ENCODE measurements at places on chromosomes 1 and 21. TPM values are rescaled to one million over a fixed set of nuclear protein-coding genes. Genes with fewer than 3 reads are reported as not detected.

GRCh38 chr1:24921938-24922662 is 8.0 kb downstream of the RUNX3 start:
- H3K4me1 ChIP-seq: peaks cover 95% of the 10 kb centered on the region
- H3K27ac ChIP-seq: peak overlapping the region; percentile 73
- H3K27me3 ChIP-seq: no peaks in the 10 kb centered on the region
- H3K4me3 ChIP-seq: peak overlapping the region; percentile 48
- H3K36me3 ChIP-seq: peaks cover 82% of the 10 kb centered on the region

CRP gene
- total RNA-seq: not detected

DNA sequence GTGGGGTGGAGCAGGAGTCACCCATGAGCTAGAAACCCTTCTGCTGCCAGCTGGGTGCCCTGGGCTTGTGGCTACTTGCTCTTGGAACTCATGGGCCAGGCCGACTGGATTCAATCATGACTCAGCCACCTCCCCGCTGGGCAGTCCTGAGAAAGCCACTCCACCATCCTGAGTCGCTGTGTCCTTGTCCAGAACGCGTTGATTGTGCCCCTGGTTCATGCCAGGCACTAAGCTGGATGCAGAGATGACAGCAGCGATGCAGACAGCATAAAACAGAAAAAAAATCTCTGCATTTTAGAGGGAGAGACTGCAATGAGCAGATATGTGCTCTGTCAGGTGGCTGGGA is 10.6 kb downstream of the PADI1 start:
- peaks cover 33% of the 10 kb centered on the region for H3K4me1 ChIP-seq
- DNase-seq: no peak
- H3K27ac ChIP-seq: no peak overlapping the region
- peaks cover 45% of the 10 kb centered on the region for H3K27me3 ChIP-seq
- H3K4me3 ChIP-seq: no peak overlapping the region

DNA sequence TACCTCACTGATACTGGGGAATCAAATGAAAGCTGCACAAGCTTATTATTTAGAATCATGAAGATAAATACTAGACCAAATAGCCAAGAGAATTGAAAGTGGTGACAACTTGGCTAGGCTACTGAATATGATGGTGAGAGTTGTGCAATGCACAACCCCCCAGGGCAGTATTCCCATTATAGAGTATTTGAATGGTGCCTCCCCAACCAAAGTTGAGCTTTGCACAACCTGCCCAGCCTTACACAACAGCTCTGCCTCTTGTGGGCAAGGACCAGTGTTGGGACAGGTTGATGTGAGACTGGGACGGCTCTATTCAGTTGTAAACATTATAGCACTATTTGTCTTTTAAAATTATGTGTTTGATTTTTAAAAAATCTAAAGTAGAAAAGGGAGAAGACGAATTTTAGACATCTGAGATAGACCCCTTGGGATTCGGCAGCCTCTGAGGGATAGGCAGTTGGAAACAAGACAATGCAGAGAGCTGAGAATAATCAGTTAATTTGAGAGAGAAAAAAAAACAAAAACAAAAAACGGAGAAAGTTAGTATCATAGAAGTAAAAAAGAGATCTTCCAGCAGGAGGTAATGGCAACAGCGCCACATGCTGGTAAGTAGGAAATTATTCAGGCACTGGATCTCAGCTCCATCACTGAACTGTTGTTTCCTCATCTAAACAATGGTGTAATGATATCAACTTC is 91.0 kb upstream of the KCNA3 start:
- no peaks in the 10 kb centered on the region for H3K36me3 ChIP-seq
- peaks cover 33% of the 10 kb centered on the region for H3K27me3 ChIP-seq
- peaks cover 14% of the 10 kb centered on the region for H3K4me1 ChIP-seq
- peak overlapping the region; percentile 44 for H3K27ac ChIP-seq

CDC20 gene
- total RNA-seq: 194 TPM

Data from activated CD8-positive, alpha-beta memory T cell treated with anti-CD3 and anti-CD28 coated beads, Interleukin-2, amount 10 ng/mL, durations not matched to agents 7 days and 5 days (primary cell).